ENCODE measurements at places on chromosomes 11 and 22. TPM values are rescaled to one million over a fixed set of nuclear protein-coding genes. Genes with fewer than 3 reads are reported as not detected.

TRIM49C gene
- total RNA-seq: not detected

MMP10 gene
- total RNA-seq: 1.4 TPM

FJX1 gene
- 39.0 TPM for total RNA-seq

RGL4 gene
- not detected for total RNA-seq

RASL10A gene
- 0.28 TPM for total RNA-seq

CHRNA10 gene
- 0.84 TPM for total RNA-seq

MAPK8IP1 gene
- total RNA-seq: 6.0 TPM

PYGM gene
- 0.30 TPM for total RNA-seq

MRGPRF gene
- 0.15 TPM for total RNA-seq
